ENCODE measurements at places on chromosomes 5 and 9.

- H3K27ac ChIP-seq, result no peak overlapping the region
- no peaks in the 10 kb centered on the region for H3K4me1 ChIP-seq
- no peak for DNase-seq
- no peak overlapping the region for H3K4me3 ChIP-seq
- H3K36me3 ChIP-seq, result 0 out of 2 replicates have a peak, but pooled peaks cover under 1% of the 10 kb centered on the region
- no peaks in the 10 kb centered on the region for H3K27me3 ChIP-seq
These were observed 68.1 kb downstream of the GDA start for GRCh38 chr9:72217306-72217842.

DNA sequence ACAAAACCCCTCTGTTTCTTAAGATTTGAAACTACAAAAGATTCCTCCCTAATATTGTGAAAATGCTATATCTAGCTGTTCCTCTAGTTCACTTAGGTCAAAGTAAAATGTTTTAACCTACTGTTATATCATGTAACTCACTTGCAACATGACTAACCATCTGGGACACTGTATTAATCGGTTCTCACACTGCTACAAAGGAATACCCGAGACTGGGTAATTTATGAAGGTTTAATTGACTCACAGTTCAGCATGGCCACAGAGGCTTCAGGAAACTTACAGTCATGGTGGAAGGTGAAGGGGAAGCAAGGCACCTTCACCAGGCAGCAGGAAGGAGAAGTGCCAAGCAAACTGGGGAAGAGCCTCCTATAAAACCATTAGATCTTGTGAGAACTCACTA, 34.7 kb downstream of the DIMT1 start:
- DNase-seq, result no peak
- no peak overlapping the region for H3K4me3 ChIP-seq
- H3K27ac ChIP-seq, result no peak overlapping the region
- peaks cover 49% of the 10 kb centered on the region for H3K36me3 ChIP-seq
- no peaks in the 10 kb centered on the region for H3K27me3 ChIP-seq

- no peak overlapping the region for H3K4me3 ChIP-seq
- H3K36me3 ChIP-seq, result no peaks in the 10 kb centered on the region
- no peak for DNase-seq
- H3K27ac ChIP-seq, result no peak overlapping the region
- H3K27me3 ChIP-seq, result no peaks in the 10 kb centered on the region
- peaks cover 5% of the 10 kb centered on the region for H3K4me1 ChIP-seq
These were observed 108.5 kb downstream of the MVB12B start for GRCh38 chr9:126435105-126435504.

GRCh38 chr5:172564883-172565282, 76.2 kb upstream of the NEURL1B start:
- H3K36me3 ChIP-seq, result no peaks in the 10 kb centered on the region
- DNase-seq, result no peak
- H3K4me3 ChIP-seq, result no peak overlapping the region
- H3K4me1 ChIP-seq, result peaks cover 5% of the 10 kb centered on the region

DNA sequence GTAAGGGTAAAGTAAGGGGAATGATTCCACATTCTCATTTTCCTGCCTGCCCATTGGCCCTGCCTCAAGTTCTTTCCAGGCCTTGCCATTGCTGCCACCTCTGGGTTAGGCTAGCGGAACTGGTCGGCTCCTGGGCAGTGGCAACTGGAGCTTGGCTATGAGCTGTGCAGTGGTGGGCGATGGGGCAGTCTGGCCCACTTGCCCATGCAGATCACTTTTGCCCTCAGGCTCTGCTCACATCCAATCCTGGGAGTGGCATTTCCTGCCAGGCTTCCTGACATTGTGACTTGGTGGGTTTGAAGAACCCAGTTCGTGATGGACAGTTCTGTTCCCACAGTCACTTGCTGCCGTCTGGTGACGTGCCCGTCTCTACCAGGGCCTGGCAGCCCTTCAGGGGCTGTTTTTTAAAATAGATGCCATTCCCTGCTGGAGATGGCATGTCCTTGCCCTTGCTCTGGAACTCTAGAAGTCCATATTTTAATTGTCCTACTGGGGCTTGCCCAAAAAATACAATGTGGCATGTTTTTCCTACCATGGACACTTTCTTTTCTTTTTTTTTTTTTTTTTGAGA, 86.1 kb downstream of the FGF18 start:
- no peak overlapping the region for H3K27ac ChIP-seq
- DNase-seq, result no peak
- H3K4me3 ChIP-seq, result no peak overlapping the region
- no peaks in the 10 kb centered on the region for H3K36me3 ChIP-seq
- peaks cover 8% of the 10 kb centered on the region for H3K4me1 ChIP-seq

GRCh38 chr5:78920604-78921003, 64.5 kb downstream of the ARSB start:
- peaks cover 12% of the 10 kb centered on the region for H3K4me1 ChIP-seq
- H3K4me3 ChIP-seq, result no peak overlapping the region
- no peaks in the 10 kb centered on the region for H3K27me3 ChIP-seq
- H3K36me3 ChIP-seq, result no peaks in the 10 kb centered on the region
- no peak overlapping the region for H3K27ac ChIP-seq
- no peak for DNase-seq

GRCh38 chr9:98124637-98125426, 5.8 kb upstream of the TRIM14 start:
- DNase-seq, result no peak
- peaks cover 6% of the 10 kb centered on the region for H3K27me3 ChIP-seq
- H3K4me3 ChIP-seq, result no peak overlapping the region
- no peak overlapping the region for H3K27ac ChIP-seq
- H3K36me3 ChIP-seq, result peaks cover 33% of the 10 kb centered on the region

DNA sequence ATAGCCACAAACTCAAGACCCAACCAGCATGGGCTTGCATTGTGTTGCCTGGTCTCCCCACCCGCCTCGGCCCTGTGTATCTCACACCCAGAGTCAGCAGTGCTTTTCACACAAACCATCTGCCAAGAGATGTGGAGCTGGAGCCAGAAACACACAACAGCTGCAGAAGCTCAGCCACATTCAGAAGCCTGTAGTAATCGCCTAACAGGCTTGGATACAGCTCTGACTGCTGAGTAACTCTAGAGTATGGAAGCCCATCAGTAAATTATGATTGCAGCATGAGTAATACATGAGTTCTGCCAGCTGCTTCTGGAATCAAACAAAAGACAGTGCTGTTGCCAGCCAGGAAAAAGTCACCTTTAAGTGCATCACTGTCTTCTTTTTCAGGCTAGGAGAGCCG, 16.0 kb downstream of the TEK start:
- no peak overlapping the region for H3K27ac ChIP-seq
- H3K27me3 ChIP-seq, result no peaks in the 10 kb centered on the region
- H3K4me3 ChIP-seq, result no peak overlapping the region
- peaks cover 16% of the 10 kb centered on the region for H3K4me1 ChIP-seq
- DNase-seq, result no peak

GRCh38 chr5:91850031-91850430, 466.9 kb upstream of the ARRDC3 start:
- no peak overlapping the region for H3K4me3 ChIP-seq
- no peak for DNase-seq
- H3K27me3 ChIP-seq, result no peaks in the 10 kb centered on the region

GRCh38 chr5:153573326-153574033, 83.0 kb downstream of the GRIA1 start:
- H3K27me3 ChIP-seq, result no peaks in the 10 kb centered on the region
- no peaks in the 10 kb centered on the region for H3K4me1 ChIP-seq
- no peak overlapping the region for H3K4me3 ChIP-seq
- DNase-seq, result no peak
- no peaks in the 10 kb centered on the region for H3K36me3 ChIP-seq

DNA sequence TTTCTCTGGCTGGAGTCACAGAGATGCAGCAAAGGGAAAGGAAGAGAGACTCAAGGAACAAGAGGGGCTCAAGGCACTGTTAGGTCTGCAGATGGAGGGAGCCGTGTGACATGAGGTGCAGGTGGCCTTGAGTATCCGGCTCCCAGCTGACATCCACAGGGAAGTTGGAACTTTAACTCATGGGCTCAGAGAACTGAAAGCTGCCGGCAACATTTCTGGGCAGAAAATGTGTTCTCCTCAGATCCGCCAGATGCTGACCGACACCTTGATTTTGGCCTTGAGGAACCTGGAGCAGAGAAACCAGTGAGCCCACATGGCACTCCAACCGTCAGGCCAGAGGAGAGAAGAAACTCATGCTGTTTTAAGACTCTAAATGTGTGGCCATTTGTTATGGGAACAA, 258.1 kb upstream of the IRX2 start:
- no peaks in the 10 kb centered on the region for H3K27me3 ChIP-seq
- no peak overlapping the region for H3K27ac ChIP-seq
- no peak for DNase-seq
- H3K4me3 ChIP-seq, result no peak overlapping the region
- H3K36me3 ChIP-seq, result no peaks in the 10 kb centered on the region

DNA sequence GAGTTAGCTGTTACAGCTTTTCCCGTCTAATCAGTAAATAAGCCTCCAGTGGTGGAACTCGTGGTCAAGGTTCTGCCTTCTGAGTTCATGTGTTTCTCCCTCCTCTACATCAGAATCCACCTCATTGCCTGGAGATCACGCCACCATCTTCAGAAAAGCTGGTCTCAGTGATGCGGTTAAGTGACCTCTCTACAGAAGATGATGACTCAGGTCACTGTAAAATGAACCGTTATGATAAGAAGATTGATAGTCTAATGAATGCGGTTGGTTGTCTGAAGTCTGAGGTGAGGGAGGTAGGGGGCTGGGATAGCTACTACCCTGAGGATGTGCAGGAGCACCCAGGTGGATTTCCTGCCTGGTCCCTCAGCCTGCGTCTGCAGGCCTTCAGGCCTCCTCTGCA, 13.3 kb downstream of the ODF2 start:
- no peak for DNase-seq
- no peak overlapping the region for H3K4me3 ChIP-seq
- peaks cover 19% of the 10 kb centered on the region for H3K36me3 ChIP-seq
- H3K4me1 ChIP-seq, result no peaks in the 10 kb centered on the region
- H3K27me3 ChIP-seq, result no peaks in the 10 kb centered on the region

DNA sequence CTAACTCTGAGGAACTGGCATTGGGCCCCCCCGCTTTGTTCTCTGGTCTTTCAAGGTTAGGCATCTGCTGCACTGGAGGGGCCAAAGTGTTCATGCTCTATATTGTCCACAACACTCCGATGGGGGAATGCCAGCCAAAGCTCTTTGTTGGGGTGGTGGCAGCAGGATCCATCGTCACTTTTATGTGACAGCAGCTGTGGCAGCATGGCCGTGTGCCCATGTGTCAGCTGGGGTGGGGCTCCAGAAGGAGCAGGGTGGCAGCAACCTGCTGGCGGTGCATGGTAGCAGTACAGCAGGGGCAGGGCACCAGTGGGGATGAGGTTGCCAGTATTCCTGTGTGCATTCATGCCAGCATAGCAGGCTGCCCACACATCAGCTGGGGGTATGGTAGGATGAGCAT, 28.2 kb downstream of the ITGA2 start:
- H3K36me3 ChIP-seq, result no peaks in the 10 kb centered on the region
- DNase-seq, result no peak
- no peak overlapping the region for H3K27ac ChIP-seq
- H3K4me1 ChIP-seq, result no peaks in the 10 kb centered on the region
- no peak overlapping the region for H3K4me3 ChIP-seq

DNA sequence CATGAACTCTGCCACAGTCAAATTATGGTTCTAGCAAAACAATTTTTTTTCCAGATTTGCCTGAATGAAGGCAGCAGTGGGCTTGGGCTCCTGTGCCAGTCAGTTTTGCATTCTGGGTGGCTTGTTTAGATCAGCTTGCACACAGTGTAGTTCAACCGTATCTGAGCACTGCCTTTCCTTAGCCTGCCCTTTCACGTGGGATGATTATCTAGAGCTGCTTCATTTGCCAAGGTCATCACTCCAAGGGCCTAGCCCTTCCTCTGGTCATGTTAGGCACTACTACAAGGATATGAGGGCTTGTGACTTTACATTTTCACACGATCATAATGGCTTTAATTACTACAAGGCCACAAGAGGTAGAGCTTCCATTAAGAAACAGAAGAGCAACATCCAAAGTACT, 150.6 kb upstream of the EFNA5 start:
- H3K27ac ChIP-seq, result no peak overlapping the region
- peaks cover 4% of the 10 kb centered on the region for H3K27me3 ChIP-seq
- peaks cover 34% of the 10 kb centered on the region for H3K4me1 ChIP-seq
- H3K4me3 ChIP-seq, result no peak overlapping the region
- H3K36me3 ChIP-seq, result peaks cover 15% of the 10 kb centered on the region
- no peak for DNase-seq

DNA sequence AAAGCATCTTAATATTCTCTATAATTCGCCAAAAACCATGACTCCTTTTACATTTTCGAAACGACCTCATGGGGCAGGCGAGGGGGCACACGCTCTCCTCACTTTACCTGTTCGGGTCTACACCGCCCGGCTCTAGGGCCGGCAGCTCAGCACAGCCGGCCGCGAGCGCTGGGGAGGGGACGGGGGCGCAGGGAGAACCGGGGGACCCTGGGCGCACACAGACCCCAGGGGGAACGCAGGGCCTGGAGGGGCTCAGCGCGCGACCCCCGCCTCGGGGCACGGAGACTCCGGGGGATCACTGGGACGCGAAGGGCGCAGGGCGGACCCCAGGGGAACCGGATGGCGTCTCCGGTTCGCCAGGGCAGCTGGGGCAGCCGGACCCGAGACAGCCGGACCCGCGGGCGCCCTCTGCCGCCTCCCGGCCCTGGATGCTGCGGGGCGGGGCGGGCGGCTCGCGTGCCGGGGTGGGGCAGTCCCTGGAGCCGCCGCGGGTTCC, at the start of gene AHRR:
AHRR (plus strand) TSS at position 485 of the 496 bp plus-strand sequence. CDS start 22,189 bp downstream, outside the sequence.
- H3K27me3 ChIP-seq, result peaks cover 56% of the 10 kb centered on the region
- H3K27ac ChIP-seq, result no peak within 1 kb of the TSS
- H3K36me3 ChIP-seq, result no peaks in the 10 kb centered on the region
- peak; percentile 73 for DNase-seq
- H3K4me3 ChIP-seq, result peak within 1 kb of the TSS; percentile 77
- H3K4me1 ChIP-seq, result peaks cover 15% of the 10 kb centered on the region

GRCh38 chr5:78829811-78830527, 155.1 kb downstream of the ARSB start:
- H3K36me3 ChIP-seq, result peaks cover 4% of the 10 kb centered on the region
- H3K27ac ChIP-seq, result no peak overlapping the region
- H3K27me3 ChIP-seq, result no peaks in the 10 kb centered on the region
- DNase-seq, result no peak

DNA sequence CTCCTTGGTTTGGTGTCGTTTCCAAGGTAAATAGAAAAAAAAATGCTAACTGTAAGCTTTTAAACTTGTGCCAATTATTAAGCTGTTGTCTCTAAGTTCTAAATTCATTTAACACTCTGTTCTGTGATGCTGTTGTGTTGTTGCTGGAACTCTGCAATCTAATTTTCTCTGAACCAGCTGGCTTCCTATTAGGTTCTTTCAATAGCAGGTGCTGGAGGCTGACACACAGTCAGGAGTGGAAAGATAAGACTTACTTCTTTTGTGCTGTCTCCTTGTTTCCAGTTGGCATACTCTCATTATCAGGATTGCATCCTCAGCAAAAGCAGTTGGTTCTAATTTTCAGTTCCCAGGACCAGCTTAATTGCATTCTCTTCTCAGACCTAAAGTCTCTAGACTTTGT, 1252.6 kb upstream of the NUDT12 start:
- no peak for DNase-seq
- H3K36me3 ChIP-seq, result peaks cover 7% of the 10 kb centered on the region
- H3K4me1 ChIP-seq, result no peaks in the 10 kb centered on the region
- H3K27me3 ChIP-seq, result no peaks in the 10 kb centered on the region
- H3K4me3 ChIP-seq, result no peak overlapping the region

All from WTC11 (cell line).